Choroid plexus epithelial cell (primary cell): ENCODE measurements at places on chromosomes 7 and 10.
A peak's percentile ranks its signal among the peaks of the same experiment; 100 is the strongest.

DNA sequence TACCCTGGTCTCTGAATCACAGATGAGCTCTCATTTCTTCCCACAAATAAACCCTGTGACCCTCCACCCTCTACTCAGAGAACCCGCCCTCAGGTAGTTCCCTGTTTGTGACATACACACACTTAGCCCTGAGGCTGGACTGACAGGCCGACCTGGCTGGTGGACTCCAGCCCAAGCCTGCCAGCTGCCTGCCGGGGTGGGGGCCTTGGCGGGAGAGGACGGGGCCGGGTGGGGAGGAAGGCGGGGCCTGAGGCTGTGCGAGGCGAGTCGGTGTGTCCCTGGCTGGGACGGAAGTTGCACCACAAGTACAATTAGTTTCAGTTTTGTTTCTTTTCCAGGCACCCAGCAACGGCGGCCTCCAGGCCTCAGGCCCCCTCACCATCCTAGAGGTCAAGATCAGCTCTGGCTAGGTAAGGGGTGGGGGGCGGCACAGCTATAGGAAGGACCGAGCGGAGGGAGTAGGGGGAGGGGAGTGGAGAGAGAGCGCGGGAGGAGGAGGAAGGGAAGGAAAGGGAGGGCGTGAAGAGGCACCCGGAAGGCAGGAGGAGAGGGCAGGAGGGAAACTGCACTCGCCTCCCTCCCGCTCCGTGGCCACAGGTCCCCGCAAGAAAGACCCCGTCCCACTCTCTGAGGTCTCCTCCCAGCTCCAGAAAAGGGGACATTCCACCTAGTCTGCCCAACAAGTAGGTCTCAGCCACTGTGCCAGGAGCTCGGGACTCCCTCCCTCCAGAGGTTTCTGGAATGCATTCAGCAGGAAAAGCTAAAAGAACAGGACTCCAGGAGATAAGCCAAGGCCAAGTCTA is at the start of gene TRIM56:
TRIM56 (plus strand) TSS at position 320 of the 803 bp plus-strand sequence. CDS start 1,832 bp downstream, outside the sequence.
- peak; percentile 89 for DNase-seq

GRCh38 chr7:15915686-15916293 is 229.3 kb upstream of the MEOX2 start:
- DNase-seq: no peak

- no peak for DNase-seq
Measured at GRCh38 chr7:123901101-123901500, 23.9 kb upstream of the SPAM1 start.

DNA sequence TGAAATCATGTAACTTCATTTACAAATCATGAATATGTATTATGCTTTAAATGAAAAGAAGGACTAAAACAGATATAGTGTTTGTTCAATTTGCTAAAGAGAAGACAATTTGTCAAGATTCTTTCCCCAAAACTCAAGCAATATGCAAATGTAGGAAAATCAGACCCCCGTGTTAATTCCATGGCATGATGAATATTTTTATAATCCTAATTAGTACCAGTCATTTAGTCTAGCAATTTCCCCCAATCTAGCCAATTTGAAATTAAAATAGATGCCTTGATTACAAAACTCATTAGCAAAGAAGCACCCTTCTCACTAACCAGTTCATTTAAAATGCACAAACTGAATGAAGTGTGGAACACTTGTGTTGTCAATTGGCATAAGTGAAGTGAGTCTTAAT is 347.6 kb downstream of the SORCS3 start:
- no peak for DNase-seq

- no peak for DNase-seq
Measured at GRCh38 chr7:141257597-141257996, 183.7 kb downstream of the TMEM178B start.

DNA sequence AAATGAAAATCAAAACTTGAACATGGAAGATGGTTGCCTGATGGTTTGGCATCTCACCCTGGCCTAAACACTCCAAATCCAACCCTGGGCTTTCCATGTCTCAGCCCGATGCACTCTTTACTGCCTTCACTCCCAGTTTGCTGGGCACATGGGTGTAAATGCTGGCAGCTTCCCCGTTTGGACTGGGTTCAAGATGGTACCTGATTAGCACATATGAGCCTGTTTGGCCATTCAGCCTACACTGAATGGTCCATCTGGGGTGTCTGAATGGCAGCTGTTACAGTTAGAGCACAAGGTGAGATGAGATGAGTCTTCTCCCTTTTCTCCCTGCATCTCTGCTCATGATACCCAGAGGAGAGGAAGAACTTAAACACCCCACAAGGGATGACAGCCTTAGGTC is 37.1 kb downstream of the ATXN7L1 start:
- DNase-seq: no peak

DNA sequence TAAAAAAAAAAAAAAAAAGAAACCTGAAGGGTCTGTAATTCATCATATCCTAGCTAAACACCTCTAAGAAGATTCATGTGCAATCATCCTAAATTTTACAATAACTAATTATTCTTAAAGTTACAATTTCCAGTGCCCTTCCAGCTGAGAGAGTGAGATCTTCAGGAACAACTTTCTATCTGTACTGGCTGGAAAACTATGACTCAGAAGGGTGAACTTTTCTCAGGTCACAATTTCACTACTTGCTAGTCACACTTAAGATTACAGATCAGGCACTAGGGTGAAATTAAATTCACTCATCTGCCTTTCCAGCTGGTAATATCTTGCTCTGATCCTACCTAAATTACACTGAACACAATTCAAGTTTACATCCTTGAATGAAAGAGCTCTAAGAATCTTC is 158.8 kb downstream of the ANK3 start:
- DNase-seq: peak; percentile 50

- DNase-seq: peak; percentile 27
Measured at GRCh38 chr10:28806951-28807759, 129.8 kb downstream of the BAMBI start.

GRCh38 chr7:127504715-127505114 is 80.7 kb downstream of the GCC1 start:
- peak; percentile 39 for DNase-seq

DNA sequence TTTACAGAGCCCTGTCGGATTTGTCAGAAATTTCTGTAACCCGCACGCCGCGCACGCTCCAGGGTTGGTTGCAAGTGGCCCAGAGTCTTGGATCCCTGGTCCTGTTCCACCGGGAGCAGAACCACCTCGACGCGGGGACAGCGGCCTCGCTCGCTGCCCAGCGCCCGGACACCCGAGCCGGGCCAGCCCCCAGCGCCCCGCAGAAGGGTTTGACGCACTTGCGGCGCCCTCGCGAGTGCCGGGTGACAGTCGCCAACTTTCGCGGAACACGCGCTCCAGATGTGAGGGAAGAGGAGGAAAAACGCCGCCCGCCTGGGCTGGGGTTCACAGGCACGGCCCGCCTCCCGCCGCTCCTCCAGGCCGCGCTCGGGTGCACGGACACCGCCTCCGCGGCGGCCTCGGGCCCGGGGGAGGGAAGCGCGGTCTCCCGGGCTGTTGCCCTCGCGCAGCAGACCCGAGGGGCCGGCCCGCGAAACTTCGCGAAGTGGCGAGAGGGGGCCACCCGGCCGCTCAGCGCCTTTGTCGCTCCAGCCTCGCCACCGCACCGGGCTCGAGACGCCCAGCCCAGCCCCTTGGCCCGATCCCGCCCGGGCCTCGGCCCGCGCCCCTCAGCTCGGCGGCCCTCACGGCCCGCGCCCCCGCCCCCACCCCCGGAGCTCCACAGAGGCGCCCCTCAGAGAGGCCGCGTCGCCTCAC is 514 bp downstream of the RNF216 start:
- DNase-seq: peak; percentile 25

- DNase-seq: no peak
Measured at GRCh38 chr10:99369551-99369950, 40.4 kb downstream of the CNNM1 start.

DNA sequence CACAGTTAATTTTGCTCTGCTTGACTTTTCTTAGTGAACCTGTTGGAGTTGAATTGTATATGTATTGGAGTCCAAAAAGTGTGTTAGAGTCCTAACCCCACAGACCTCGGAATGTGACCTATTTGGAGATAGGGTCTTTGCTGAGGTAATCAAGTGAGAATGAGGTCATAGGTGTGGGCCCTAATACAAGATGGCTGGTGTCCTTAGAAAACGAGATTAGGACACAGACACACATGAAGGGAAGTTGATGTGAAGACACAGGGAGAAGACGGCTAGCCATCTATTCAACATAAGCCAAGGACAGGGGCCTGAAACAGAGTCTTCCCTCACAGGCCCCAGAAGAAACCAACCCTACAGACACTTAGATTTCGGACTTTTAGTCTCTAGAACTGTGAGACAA is 260.6 kb upstream of the NEBL start:
- no peak for DNase-seq

DNA sequence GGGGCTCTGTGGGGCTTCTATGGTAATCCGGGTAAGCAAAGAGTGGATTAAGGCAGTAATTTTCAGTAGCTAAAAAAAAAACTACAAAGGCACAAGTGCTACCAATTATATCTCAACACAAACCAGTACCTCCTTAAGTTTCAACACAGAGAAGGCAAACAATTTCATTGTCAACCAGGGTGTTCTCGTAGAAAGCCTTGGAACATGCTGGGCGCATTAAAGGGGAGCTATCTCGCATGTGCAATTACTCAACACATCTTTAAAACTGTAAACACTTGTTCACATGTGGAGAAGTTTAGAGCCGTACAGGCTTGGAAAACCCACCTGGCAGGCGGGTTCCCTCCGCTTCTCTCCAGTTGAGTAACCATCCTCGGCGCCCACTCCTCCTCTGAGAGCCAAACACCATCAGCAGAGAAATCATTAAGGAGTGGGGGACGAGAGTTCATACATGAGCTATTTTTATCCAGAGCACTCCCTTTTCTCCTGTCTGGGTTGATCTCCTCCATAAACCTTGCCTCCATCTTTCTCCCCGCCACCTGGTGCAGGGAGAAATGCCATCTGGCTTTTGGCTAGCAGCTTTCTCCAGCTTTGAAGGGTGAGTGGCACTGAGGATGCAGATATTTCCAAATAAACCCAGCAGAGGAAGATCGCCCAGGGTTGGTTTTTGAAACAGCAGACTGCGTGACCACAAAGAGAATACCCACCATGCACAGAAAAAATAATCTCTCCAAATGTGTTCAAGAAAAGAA is 287.1 kb downstream of the WDR11 start:
- no peak for DNase-seq

- no peak for DNase-seq
Measured at GRCh38 chr7:26013551-26014083, 138.4 kb upstream of the NFE2L3 start.

DNA sequence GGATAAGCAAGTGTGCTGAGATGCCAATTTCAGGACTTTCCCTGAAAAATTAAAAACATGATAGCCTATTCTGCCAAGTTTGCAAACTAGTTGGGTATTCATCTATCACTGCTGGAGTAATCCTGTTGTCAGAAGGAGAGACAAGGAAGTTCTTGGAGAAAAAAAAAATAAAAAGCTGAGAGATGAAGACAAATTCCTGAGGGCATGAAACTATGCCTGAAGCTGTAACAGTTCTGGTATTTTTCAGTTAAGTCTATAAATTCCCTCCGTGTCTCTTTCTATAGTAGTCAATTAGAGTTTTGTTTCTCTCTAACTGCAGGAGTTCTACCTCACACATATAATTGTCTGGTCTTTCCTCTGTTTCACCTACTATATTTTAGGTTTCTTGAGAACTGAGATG is 95.7 kb downstream of the DGKB start:
- DNase-seq: peak; percentile 41

- no peak for DNase-seq
Measured at GRCh38 chr10:113360870-113361269, 192.0 kb upstream of the HABP2 start.

DNA sequence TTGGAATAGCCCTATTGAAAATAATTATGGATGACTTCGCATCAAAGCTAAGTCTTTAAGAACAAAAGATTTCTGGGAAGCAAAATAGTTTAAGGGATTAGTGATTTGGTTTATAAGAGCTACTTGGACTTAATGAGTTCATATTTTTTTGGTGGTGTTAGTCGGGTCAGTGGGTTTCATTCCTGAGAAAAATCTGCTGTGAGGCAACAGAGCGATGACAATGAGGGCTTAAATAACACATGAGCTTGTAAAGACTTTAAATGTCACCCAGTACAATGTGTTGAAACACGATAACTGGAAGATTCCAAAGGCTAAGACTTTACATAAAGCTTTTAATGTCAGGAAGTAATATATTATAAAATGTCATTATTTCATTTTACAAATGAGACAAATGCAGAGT is 178.8 kb downstream of the ARL4A start:
- DNase-seq: peak; percentile 9

- no peak for DNase-seq
Measured at GRCh38 chr7:98762620-98763019, 107.2 kb downstream of the TMEM130 start.

- no peak for DNase-seq
Measured at GRCh38 chr7:100968650-100969049, 715 bp upstream of the MUC12 start.

- DNase-seq: no peak
Measured at GRCh38 chr7:4138866-4139265, 543.2 kb upstream of the FOXK1 start.

DNA sequence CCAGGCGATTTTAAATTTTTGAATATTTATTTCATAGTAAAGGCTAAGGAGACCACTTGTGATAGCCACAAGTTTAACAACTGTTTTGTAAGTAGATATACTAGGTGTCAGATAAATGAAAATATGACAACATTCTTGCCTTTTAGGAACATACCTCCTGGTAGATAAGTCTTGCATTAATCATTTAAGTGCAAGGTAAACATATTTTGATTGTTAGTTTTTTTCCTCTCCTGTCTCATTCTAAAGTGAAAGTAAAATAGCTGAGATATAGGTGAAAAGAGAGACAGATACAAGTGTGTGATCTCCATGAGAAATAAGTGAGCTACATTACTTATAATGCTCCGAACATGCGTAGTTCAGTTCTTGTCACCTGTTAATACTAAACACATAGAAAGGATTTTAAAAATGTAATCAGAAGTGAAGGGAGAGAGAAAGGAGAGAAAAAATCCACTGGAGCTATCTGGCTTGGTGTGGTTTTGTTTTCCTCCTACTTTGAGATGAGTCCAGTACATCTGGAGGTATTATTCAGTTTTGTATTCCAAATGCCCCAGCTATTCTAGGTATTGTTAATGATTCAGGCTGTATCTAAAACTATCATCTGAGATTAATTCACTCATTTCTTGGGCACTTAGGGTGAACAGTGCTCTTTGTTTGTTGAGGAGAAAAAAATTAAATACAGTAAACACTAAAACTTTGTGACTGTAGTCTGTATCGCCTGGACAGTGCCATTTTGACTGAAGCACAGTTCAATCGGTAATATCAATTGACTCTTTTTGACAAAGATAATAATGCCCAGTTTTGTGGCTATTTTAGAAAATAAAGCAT is 21.2 kb downstream of the GLCCI1 start:
- DNase-seq: peak; percentile 6

DNA sequence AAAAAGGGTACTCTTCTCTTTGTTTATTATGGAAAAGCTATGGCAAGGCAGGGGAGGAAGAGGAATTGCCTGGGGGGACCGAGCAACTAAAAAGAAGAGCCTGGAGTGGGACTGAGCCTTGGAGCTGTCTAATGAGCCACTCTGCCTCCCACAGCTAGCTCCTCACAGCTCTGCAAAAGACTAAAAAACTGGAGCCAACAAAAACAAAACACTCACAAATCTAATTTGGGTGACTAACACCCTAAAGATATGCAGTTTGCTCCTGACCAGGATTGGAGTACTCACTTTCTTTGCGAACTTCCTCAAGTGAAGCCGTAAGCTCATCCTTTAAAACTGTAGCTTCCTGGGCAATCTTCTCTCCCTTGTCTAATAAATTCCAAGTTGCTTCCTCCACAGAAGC is 89.4 kb downstream of the CTNNA3 start:
- DNase-seq: peak; percentile 79
